ENCODE measurements at places on chromosomes 1 and 21. TPM values are rescaled to one million over a fixed set of nuclear protein-coding genes. Genes with fewer than 3 reads are reported as not detected.

Gene FMN2
- polyA plus RNA-seq: 8.2 TPM

Gene LIN28A
- not detected for polyA plus RNA-seq

Gene OSCP1
- 9.8 TPM for polyA plus RNA-seq

Gene FYB2
- 3.2 TPM for polyA plus RNA-seq

DNA sequence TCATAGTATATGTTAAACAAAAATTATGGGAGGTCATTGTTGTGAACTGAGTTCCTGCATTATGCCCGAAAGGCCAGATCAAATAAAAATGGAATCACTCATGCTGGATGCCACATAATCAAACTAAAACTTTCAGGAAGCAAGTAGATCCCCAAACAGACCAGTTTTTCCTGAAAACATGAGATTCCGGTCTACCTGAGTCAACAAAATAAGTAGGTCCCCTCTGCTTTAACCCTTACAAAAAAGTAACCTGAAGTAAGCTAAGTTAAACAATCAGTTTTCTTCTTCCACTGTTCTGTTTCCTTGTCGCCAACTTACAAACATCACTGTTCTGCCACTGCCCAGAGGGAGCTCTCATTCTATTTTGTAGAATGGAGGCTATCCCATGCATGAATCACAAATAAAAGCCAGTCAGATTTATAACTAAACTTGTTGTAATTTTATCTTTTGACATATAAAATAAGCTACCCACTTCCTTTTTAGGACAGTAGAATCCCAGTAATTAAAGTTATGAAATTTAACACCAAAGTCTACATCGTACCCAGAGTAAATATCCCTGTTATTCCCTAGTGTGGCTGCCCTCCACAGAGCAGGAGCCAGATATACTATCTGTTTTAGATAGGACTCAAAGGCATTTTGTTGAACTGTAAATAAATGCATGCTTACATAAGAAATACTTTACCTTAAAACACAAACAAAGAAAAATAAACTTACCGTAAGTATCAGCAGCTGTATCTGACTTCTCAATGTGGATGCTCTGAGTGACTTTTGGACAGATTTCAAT, 149.4 kb downstream of the TIAM1 start:
- H3K4me3 ChIP-seq: no peak overlapping the region
- H3K4me1 ChIP-seq: no peaks in the 10 kb centered on the region
- no peaks in the 10 kb centered on the region for H3K36me3 ChIP-seq
- no peaks in the 10 kb centered on the region for H3K27me3 ChIP-seq

DNA sequence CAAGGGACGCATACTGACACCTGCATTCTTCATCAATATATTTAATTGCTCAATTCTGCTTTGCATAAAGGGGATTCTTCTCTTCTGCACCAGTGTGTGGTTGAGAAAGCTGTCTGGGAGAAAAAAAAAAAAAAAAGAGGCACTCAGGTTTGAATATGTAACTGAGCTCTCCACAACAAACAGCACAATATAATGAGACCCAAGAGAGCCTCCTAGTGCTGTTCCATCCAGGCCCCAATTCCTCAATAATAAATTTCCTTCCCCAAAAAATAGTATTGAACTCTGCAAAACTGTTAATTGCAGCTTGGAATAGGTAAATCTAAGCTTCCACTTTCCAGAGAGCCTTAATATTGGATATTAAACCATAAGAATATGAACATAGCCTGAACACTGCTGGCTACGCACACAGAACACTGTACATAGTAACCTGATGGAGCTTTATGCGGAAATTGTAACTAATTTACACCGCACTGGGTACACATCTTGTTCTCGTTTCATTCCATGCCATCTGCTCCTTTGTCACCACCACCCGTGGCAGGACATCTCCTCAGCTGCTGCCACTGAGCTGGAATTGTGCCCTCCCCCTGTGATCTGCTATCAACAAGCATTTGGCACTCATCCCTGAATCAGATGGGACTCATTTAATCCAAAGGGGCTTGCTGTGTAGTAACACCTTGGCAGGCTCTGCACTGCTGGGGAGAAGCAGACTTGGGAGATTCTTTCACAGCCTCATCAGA, 272.0 kb downstream of the HHIPL2 start:
- no peaks in the 10 kb centered on the region for H3K36me3 ChIP-seq
- no peaks in the 10 kb centered on the region for H3K27me3 ChIP-seq
- peak; percentile 14 for DNase-seq
- H3K4me1 ChIP-seq: no peaks in the 10 kb centered on the region

DNA sequence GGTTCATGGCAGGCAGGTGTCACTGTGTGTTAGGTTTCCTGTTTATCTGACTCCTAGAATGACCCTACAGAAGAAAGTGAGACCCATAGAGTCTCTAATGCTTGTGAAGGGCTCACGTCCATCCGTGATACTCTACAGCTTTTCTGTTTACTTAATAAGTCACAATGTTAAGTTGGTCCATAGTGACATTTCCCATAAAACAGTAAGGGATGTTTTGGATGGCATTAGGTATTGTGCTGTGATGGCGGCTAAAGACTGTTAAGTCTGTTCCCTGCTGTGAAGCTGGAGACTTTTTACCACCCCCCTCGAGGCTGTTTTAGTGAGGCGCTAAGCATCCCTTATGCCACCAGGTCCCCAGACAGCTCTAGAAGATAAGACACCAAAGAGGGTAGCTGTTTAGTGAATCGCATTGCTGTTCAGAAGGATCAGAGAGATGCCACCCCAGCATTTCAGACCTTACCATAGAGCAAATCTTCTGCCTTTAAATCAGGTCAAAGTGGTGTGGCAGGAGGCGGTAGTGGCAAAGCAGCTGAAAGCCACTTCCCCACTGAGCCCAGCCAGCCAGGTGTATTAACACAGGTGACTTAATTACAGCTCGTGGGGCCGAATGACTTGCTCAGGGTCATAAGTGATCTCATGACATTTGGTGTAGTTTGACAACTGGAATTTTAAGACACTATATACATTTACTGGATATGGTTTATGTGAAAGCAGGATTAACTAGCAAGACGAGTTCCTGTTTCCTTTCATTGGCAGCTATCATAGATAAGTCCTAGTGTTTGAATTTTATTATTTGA, 25.0 kb downstream of the SLC37A1 start:
- H3K36me3 ChIP-seq: peaks cover 9% of the 10 kb centered on the region
- no peaks in the 10 kb centered on the region for H3K4me1 ChIP-seq
- H3K27me3 ChIP-seq: no peaks in the 10 kb centered on the region
- no peak overlapping the region for H3K4me3 ChIP-seq
- no peak overlapping the region for H3K27ac ChIP-seq

DNA sequence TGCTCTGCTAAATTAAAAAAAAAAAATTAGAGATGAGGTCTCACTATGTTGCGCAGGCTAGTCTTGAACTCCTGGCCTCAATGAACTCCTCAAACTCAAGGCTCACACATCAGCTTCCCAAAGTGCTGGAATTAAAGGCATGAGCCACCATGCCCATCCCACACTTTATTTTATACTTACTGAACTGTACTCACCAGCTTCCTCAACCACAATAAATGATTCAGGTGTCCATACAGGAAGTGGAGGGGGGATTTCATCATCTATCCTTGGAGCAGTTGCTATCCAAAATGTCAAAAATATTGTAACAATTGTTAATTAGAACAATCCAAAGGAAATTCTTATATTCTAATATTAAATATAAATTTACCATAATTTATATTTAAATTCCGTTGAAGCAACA, 22.4 kb upstream of the RSBN1 start:
- H3K4me1 ChIP-seq: no peaks in the 10 kb centered on the region
- H3K36me3 ChIP-seq: no peaks in the 10 kb centered on the region
- H3K27ac ChIP-seq: no peak overlapping the region
- H3K4me3 ChIP-seq: no peak overlapping the region

DNA sequence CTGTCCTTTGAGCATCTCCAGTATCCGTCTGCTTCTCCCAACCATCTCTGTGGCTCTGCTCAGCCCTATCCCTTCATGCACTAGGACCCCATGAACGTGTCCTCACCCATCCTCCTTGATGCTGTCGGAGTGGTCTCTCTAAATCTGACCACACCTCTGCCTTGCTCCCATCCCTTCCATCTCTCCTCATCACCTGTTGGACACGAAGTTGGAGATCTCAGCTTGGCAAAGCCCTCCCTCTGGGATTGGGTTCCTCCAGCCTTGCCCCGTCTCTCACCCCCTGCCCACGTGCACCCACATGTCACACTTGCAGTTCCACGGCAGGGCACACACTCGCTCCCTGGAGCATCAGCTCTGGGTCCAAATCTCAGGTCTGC, 135.7 kb downstream of the ACTL8 start:
- no peak overlapping the region for H3K27ac ChIP-seq
- no peak for DNase-seq
- H3K4me3 ChIP-seq: no peak overlapping the region
- no peaks in the 10 kb centered on the region for H3K27me3 ChIP-seq
- H3K4me1 ChIP-seq: peaks cover 15% of the 10 kb centered on the region

DNA sequence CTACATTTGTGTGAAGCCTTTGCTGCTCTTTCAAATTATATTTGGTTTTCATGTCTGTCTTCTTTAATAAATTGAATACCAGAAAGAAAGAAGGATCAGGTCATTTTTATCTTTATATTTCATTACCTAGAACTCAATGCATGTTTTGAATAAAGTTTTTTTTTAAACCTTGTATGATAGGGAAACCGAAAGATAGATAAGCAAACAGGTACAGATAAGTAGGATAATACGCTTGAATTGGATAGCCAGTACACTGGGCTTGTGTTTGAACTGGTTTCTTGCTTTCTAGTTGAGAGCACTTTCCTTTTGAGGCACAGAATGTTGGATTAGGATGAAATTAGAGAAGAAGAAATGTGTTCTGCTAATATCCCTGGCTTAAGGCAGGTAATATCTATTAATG, 46.9 kb downstream of the PKN2 start:
- no peak for DNase-seq
- H3K36me3 ChIP-seq: no peaks in the 10 kb centered on the region
- H3K4me3 ChIP-seq: no peak overlapping the region

GRCh38 chr1:87647430-87648177, 318.9 kb downstream of the LMO4 start:
- no peak overlapping the region for H3K27ac ChIP-seq
- no peak overlapping the region for H3K4me3 ChIP-seq
- no peaks in the 10 kb centered on the region for H3K36me3 ChIP-seq
- no peak for DNase-seq

GRCh38 chr1:29629401-29629800, 393.1 kb downstream of the PTPRU start:
- no peak overlapping the region for H3K27ac ChIP-seq
- no peak for DNase-seq
- no peaks in the 10 kb centered on the region for H3K36me3 ChIP-seq
- no peaks in the 10 kb centered on the region for H3K27me3 ChIP-seq
- H3K4me1 ChIP-seq: no peaks in the 10 kb centered on the region

GRCh38 chr1:23673086-23673813, 18.4 kb upstream of the RPL11 start:
- H3K27me3 ChIP-seq: no peaks in the 10 kb centered on the region
- no peaks in the 10 kb centered on the region for H3K4me1 ChIP-seq
- no peak overlapping the region for H3K4me3 ChIP-seq

GRCh38 chr1:50368179-50369007, 54.9 kb downstream of the DMRTA2 start:
- peak; percentile 47 for DNase-seq
- no peaks in the 10 kb centered on the region for H3K4me1 ChIP-seq
- no peaks in the 10 kb centered on the region for H3K36me3 ChIP-seq
- H3K4me3 ChIP-seq: no peak overlapping the region
- H3K27me3 ChIP-seq: peaks cover 6% of the 10 kb centered on the region
- no peak overlapping the region for H3K27ac ChIP-seq

GRCh38 chr21:46322351-46323226, 1.1 kb downstream of the C21orf58 start:
- H3K4me1 ChIP-seq: peaks cover 5% of the 10 kb centered on the region
- H3K27ac ChIP-seq: no peak overlapping the region
- no peaks in the 10 kb centered on the region for H3K36me3 ChIP-seq
- H3K4me3 ChIP-seq: peak overlapping the region; percentile 75
- no peaks in the 10 kb centered on the region for H3K27me3 ChIP-seq

DNA sequence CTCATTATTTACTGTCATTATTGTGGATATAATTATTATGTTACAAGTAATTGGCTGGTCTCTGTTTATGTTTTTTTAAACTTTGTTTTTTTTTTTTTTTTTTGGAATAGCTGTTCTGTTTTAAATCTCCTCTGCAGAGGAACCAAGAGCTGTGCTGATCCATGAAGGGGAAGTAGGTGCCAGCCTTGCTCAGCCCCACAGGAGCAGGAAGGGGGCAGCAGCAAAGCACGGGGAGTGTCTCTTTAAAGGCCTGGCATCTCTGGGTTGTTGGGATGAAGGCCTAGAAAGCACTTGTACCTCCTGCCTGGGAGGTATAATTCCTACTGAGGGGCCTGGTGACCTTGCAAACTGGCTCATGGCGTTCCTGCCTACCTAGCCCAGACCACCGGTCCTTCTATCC, 2.5 kb upstream of the GRHL3 start:
- no peak for DNase-seq
- H3K27ac ChIP-seq: no peak overlapping the region
- no peak overlapping the region for H3K4me3 ChIP-seq
- H3K27me3 ChIP-seq: no peaks in the 10 kb centered on the region
- no peaks in the 10 kb centered on the region for H3K36me3 ChIP-seq

DNA sequence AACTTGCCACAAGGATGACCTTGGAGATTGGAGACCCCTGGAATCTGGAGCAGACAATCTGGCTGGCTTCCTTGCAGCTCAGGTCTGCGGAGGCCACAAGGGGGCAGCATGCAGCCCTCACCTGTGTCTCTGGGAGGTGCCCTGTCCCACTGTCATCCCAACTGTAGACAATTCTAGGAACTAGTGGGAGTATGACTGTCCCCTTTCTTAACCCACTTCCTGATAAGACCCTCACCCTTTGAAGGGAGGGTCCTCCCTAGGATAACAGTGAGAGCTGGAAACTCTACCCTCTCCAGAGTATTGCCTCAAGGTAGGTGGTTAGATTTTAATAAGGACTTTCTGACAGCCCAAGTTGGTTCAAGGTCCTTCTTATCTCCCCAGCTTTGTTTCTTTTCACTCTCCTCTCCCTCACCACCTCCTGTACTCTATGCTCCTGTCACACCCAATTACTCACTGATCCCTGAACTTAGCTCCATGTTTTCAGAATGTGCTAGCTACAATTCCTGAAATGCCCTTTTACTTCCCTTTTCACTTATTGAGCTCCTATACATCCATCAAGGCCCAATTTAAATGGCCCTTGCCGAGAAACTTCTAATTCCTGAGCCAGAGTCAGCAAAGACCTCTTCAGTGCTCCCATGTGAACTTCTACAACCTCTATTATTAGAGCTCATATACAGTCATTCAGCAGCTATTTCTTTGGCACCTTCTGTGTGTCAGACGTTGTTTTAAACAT, 9.2 kb upstream of the KCNQ4 start:
- H3K27me3 ChIP-seq: no peaks in the 10 kb centered on the region
- H3K4me3 ChIP-seq: no peak overlapping the region
- no peaks in the 10 kb centered on the region for H3K4me1 ChIP-seq
- DNase-seq: peak; percentile 82

GRCh38 chr1:63892632-63893395, 119.0 kb downstream of the ROR1 start:
- H3K27ac ChIP-seq: no peak overlapping the region
- no peaks in the 10 kb centered on the region for H3K36me3 ChIP-seq
- H3K4me3 ChIP-seq: no peak overlapping the region
- no peaks in the 10 kb centered on the region for H3K27me3 ChIP-seq
